ENCODE measurements at places on chromosomes 12 and 14. TPM values are rescaled to one million over a fixed set of nuclear protein-coding genes. Genes with fewer than 3 reads are reported as not detected.

DNA sequence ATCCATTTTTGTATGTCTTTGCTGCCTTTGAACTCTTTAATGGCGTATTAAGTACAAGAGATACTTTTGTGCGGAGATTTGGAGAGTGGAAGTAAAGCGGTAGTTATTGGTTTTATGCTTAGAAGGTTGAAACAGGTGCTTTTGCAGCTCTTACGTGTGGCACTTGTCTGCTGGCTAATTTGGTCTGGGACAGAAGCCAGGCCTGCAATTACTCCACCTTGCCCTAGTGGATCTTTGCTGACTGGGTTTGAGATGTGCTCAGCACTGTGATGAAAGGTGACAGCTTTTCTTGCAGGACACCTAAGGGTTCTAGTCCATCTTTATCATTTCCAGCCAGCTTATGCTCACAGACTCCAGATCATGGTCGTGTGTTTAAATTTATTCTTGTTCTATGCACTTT lies 252.5 kb downstream of the RPL10L start:
- no peak for DNase-seq

DNA sequence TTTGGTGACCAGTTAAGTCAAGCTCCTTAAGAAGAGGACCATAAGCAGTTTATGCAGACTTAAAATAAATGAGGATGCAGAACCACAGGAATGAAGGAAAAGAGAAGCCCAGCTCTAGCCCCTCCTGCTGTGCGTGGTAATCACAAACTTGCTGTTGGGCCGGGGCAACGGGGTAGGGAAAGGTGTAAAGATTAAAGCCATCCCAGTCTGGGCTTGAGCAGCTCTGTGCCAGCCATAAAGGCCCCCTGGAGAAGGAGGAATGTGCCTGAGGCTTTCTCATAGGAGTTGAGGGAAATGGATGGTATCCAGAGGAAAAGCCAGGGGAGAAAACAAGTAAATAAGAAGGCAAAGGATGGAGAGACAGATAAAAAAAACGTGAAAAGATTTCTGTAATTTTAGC lies 25.1 kb downstream of the TEP1 start:
- DNase-seq = no peak

DNA sequence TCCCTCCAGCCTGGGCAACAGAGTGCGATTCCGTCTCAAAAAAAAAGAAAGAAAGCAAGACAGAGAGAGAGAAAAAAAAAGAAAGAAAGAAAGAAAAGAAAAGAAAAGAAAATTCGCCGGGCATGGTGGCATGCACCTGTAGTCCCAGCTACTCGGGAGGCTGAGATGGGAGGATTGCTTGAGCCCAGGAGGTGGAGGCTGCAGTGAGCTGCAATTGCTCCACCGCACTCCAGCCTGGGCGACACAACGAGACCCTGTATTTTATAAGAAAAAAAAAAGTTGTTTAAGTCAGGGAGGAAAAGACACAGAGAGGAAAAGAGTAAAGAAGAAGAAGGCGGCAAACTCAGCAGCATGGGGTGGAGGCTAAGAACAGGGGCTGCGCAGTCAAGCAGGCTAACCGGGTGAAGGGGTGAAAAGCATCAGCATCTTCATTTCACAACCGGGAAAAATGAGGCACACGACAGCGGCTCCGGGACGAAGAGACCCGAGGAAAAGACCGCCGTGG lies 557 bp upstream of the FICD start:
- DNase-seq = no peak

GRCh38 chr12:101336437-101336836 lies 56.5 kb downstream of the UTP20 start:
- no peak for DNase-seq

DNA sequence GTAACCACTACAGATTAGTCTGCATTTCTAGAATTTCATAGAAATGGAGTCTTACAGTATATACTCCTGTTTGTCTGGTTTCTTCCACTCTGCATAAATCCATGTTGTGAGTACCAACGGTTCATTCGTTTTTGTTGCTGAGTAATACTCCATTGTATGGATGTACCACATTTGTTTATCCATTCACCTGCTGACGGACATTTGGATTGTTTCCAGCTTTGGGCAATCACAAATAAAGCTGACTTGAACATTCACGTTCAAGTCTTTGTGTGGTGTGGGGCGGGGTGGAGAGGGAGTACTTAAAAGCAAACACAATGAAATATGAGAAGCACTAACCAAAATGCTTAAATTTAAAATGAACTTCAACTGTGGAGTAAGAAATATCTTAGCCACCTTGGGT lies 7.1 kb downstream of the HECTD4 start:
- no peak for DNase-seq

GRCh38 chr12:75754698-75755097 lies 243.3 kb upstream of the KRR1 start:
- DNase-seq = no peak

Gene CLEC4D
- under 0.01 TPM for total RNA-seq

Gene SYT1
- 174 TPM for total RNA-seq
